Stromal cell of bone marrow (primary cell): ENCODE measurements at places on chromosomes 2 and 18.

GRCh38 chr18:72410399-72410798 is 133.7 kb downstream of the CBLN2 start:
- DNase-seq = no peak

DNA sequence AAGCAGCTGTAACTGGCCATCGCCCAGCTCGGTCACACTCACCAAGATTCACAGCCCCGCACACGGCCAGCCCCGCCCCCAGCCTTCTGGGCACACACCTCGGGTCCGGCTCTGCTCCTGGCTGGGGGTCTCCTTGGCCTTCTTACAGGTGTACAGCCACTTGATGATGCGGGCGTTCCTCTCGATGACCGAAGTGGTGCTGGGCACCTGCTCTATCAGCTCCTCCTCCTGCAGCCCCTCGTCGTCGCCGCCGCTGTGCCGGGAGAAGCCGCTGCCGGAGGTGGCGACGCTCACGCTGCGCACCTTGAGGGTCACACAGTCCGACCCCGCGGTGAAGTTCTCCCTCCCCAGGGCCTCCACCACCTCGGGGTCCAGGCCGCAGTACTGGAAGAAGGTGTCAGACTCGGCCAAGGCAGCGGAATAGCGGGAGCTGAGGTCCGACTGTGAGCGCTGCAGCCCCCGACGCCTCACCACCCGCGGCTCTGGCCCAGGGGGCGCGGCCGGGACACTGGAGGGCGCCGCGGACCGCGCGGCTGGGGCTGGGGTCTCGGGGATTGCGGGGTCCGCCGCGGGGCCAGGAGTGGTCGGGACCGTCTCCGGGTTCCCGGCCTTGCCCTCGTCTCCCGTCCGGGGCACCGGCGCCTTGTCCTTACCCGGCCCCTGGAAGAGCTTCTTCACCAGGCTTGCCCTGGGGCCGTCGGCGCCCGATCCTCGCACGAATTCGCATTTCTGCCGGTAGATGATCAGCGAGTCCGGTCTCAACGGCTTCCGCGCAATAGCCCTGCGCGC is 769 bp downstream of the FAM110C start:
- no peak for DNase-seq

GRCh38 chr2:100995309-100996075 is 6.6 kb upstream of the RPL31 start:
- no peak for DNase-seq

- peak; percentile 83 for DNase-seq
Observed at GRCh38 chr2:85318222-85319074, 9.3 kb downstream of the TGOLN2 start.

GRCh38 chr2:10119601-10120157 is 2.9 kb upstream of the RRM2 start:
- DNase-seq = no peak

- DNase-seq = no peak
Observed at GRCh38 chr2:157431176-157431575, 12.7 kb downstream of the CYTIP start.

- DNase-seq = no peak
Observed at GRCh38 chr2:171271386-171271785, 110.7 kb upstream of the TLK1 start.

DNA sequence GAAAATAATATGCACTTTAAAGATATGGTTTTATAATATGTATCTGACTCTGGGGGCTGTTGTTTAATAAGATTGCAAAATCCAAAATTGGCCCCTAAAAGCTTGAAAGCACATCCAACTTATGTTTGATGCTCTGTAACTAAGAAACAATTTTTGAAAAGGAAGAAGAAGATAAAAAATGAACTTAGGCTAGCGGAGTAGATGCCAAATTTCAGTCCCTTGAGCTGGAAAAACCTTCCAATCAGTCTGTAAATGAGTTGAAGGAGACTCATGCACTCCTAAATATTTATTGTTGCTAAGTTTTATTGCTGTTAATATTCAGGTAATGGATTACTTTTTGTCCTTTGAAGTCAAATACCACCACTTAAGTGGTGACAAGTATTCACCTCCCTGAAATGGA is 465.0 kb downstream of the ZEB2 start:
- DNase-seq = no peak

DNA sequence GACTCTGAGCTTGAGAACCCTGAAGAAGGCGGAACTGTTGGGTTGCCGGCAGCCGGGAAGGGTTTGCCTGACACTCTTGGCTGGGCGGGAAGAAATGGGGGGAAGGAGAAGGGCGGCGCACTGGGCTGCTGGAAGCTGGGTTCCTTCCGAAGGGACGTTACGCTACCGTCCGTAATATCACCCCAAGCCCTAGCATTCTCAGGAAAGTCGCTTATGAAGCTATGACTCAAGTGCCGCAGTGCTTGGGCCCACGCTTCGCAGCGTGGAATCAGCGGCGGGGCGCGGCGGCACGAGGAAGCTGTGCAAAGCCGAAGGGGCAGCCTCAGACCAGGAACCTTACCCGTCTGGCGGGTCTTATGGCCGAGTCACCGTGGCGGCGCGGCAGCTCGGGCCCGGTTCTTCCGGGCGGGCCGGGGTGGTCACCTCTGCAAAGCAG is 50.2 kb upstream of the SIGLEC15 start:
- DNase-seq = no peak

GRCh38 chr2:120780402-120780801 is 44.7 kb downstream of the GLI2 start:
- DNase-seq = no peak

- no peak for DNase-seq
Observed at GRCh38 chr2:118473846-118474540, 373.5 kb downstream of the EN1 start.

GRCh38 chr2:217058791-217059755 is 199.2 kb upstream of the TNP1 start:
- DNase-seq = no peak

DNA sequence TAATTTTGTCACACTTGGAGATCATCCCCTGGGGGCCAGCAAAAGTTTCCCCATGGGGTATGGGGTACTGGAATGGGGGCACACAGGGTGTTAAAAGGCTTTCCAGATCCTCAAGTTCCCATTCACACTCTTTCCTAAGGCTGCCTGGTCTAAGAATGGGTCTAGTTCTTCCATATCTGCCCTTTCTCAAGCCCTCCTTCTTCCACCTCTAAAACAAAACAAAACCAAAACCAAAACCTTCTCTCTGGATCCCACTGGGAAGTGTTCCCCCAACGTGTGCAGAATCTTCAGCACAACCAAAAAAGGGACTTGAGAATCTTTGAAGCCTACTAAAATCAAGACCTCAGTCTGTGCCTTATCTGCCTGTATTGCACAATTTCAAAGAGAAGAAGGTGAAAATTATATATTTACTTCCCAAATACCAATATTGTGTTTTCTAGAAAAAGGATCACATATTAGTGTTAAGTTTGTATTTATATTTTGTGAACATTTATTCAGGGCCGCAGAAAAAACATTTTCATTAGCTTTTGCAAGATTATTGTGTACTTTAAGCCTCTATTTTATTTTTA is 207.2 kb upstream of the TCF4 start:
- DNase-seq = no peak

DNA sequence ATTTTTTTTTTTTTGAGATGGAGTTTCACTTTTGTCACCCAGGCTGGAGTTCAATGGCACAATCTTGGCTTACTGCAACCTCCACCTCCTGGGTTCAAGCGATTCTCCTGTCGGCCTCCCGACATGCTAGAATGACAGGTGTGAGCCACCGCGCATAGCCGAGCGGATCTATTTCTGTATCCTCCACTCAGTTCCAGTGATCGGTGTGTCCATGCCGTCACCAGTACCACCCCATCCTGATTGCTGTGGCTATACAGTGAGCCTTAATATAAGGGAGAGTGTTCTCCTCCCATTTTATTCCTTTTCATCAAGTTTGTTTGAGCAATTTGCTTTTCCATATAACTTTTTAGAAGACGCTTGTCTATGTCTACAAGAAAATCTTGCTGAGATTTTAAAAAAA is 35.2 kb downstream of the RFX8 start:
- no peak for DNase-seq

- DNase-seq = no peak
Observed at GRCh38 chr2:42342795-42343241, 18.2 kb downstream of the COX7A2L start.

GRCh38 chr2:86064006-86064405 is 41.7 kb downstream of the POLR1A start:
- no peak for DNase-seq

- DNase-seq = no peak
Observed at GRCh38 chr2:160507464-160507863, 13.9 kb upstream of the RBMS1 start.

DNA sequence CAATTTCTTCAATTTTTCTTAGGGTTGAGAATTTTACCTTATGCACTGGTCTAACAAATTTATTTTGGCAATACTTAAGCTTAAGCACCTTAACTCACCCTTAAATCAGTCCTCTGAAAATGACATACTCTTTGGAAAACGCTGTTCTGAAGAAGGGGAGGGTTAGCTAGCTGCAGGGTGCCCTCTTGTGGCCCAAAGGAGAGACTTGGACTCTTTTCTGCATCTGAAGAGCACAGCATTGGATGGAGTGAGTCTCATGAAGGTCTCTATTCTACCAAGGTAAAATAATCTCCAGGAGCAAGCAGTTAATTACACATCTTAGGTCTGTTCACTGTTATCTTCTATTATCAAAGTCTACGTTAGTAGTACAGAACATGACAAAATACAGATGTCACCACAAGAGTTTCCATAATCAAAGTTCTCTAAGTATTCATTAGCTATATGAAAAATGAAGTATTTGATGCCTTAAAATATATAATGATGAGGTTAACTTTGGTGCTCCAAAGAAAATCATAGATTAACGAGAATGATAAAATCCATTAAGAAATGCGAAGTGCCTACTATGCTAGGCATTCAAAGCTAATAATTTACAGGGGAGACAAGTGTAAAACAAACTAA is 24.4 kb downstream of the PUM2 start:
- peak; percentile 28 for DNase-seq

DNA sequence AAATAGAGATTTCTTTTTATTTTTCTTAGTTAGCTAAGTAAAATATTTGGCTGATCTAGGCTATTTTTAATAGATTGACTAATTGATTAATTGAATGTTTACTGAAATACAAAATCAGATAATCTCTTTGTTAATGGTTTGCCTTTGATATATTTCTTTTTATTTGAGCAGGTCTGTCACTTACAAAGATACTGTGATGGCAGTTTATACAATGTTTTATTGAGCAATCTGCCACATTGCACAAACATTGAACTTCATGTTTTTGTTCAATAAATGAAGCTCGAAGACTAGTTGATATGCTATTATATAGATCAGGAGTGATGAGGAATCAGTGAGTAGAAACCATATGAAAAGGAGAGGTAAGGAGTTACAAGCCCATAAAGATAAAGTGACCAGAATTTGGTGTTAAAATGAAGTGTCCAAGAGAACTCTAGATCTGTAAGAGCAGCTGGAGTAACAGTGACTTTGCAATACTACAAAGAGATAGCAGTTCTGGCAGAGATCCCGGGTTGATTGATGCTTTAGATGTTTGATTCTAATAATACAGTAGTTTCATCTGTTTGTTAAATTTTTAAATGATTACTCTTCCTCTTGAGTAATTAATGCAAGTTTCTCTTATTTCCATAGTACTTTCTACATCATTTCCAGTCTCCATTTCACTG is 574.2 kb downstream of the CCDC85A start:
- DNase-seq = no peak
